RWPE2 (cell line): ENCODE measurements at places on chromosomes 7 and 10.

DNA sequence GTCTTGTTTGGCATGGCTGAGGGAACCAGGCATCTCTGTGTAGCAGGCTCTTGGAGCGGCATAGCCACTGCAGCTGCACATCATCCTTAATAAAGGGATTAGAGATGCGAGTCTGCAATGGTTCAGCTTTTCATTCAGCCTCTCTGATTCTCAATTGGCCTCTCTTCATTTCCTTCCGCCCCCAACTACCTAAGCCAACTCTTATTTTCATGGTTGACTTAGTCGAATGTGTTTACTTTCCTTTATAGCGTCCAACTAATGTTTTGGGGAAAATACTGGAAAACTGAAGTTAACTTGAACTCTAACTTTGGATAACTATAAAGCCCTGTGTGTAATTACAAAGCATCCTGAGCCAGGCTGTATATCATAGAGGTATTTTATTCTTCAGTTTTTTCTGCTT lies 202.2 kb upstream of the KIAA1217 start:
- DNase-seq, result no peak

GRCh38 chr7:100575206-100575631 lies 1.5 kb upstream of the SAP25 start:
- no peak for DNase-seq

DNA sequence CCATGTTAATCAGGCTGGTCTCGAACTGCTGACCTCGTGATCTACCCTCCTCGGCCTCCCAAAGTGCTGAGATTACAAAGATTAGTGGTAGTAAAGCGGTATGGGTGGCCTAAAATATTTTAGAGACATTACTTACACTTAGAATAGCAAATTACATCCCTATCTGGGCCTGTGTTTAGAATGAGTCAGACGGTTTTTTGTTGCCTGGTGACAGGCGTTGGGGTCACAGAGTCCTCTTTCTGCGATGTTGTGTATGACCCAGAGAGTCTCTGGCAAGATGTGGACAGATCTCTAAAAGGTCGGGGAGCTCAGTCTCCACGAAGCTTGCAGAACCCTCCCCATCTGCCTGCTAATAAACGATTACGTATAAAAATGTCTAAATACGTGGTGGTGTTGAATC lies 39.6 kb upstream of the PRKCQ start:
- no peak for DNase-seq

- DNase-seq, result no peak
Measured at GRCh38 chr7:53048638-53049037, 13.2 kb downstream of the POM121L12 start.

GRCh38 chr7:69659983-69660382 lies 61.7 kb downstream of the AUTS2 start:
- DNase-seq, result no peak
